ENCODE measurements at places on chromosomes 6 and 20. TPM values are rescaled to one million over a fixed set of nuclear protein-coding genes. Genes with fewer than 3 reads are reported as not detected.

Gene ASXL1
- 6.9 TPM for polyA plus RNA-seq

Gene PLTP
- 47.4 TPM for polyA plus RNA-seq

GRCh38 chr6:69792292-69792691 is 4.5 kb downstream of the LMBRD1 start:
- DNase-seq, result no peak

DNA sequence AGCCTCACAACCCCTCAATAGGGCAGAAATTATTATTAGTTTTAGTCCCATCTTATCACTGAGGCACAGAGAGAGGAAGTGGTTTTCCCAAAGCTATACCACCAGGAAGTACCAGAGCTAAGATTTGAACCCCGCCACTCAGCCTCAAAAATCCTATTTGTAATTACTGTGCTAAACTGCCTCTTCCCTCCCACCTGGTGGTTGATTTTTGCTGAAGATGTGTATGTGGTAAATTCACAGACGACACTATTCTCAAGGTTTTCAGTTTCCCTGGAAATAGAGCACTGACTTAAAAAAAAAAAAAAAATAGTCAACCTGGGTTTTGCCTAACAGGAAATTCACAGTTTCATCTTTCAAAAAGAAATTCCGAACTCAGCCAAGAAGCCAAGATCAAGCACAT is 57.9 kb downstream of the TSHZ2 start:
- DNase-seq, result no peak

Gene SLC17A2
- not detected for polyA plus RNA-seq

DNA sequence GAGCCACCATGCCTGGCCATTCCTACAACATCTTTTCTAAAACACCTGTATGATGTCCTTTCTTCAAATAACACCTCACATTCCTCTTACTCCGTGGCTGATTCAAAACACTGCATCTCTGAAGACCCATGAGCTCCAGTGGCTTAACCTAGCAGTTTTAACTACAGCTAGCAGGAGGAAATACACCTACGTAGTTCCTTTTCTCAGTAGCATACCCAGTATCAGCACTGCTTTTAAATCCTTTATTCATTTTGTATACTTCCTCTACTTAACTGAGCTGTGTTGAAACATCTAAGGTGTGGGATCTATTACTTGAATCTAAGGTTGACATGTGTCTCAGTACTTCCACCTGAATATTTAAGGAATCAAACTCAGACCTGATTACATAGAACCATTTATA is 113.6 kb upstream of the CCDC28A start:
- DNase-seq, result no peak

- no peak for DNase-seq
Observed at GRCh38 chr20:61840779-61841455, 224.8 kb downstream of the TAF4 start.

- peak; percentile 72 for DNase-seq
Observed at GRCh38 chr20:3821996-3822395, 1.6 kb downstream of the AP5S1 start.

- no peak for DNase-seq
Observed at GRCh38 chr6:37514321-37514771, 14.7 kb upstream of the CCDC167 start.

Gene LY6G6D
- 0.31 TPM for polyA plus RNA-seq
